T-helper 2 cell (primary cell): ENCODE measurements at places on chromosomes 16 and 17.

GRCh38 chr17:43092901-43093300 is 32.3 kb downstream of the BRCA1 start:
- DNase-seq, result no peak

DNA sequence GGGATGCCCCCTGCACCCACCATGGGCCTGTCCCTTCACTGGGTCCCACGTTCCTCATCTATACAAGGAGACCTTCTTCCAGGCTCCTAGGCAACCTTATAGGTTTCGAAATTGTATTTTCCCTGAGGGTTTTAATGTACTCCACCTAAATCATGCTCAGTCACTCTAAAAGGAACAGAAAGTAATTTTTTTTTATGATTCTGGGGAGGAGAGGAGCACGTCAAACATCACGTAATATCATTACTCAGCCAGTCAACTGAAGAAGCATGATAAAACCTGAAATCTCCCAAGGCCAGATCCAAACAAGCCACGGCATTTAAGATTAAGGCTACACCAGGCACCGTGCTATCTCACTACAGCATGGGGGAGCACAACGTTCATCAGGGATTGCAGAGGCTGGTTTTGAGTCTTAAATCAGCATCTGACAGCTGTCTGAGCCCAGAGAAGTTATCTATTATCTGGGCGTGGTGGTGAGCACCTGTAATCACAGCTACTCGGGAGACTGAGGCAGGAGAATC is 3.9 kb upstream of the TMEM114 start:
- no peak for DNase-seq

DNA sequence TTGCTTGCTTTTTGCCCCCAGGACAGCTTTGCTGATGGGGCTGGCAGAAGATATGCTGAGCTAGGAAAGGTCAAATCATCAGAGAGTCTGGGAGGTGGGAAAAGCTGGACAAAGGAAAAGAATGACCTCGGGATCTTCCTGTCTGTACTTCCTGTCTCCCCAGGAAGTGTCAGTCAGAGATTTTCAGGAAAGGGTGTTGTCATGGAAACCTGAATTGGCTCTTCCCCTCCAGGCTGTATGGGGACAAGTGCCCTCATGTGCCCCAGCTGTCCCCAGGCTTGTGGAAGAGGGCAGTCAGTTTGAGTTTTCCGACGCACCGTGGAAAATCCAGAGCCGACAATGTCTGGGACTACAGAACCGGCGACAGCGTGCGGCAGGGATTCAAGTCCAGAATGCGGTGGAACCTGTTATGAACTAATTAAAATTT is 122.7 kb upstream of the ZFHX3 start:
- DNase-seq, result no peak

- no peak for DNase-seq
Observed at GRCh38 chr17:60160829-60161501, 11.2 kb downstream of the CA4 start.

DNA sequence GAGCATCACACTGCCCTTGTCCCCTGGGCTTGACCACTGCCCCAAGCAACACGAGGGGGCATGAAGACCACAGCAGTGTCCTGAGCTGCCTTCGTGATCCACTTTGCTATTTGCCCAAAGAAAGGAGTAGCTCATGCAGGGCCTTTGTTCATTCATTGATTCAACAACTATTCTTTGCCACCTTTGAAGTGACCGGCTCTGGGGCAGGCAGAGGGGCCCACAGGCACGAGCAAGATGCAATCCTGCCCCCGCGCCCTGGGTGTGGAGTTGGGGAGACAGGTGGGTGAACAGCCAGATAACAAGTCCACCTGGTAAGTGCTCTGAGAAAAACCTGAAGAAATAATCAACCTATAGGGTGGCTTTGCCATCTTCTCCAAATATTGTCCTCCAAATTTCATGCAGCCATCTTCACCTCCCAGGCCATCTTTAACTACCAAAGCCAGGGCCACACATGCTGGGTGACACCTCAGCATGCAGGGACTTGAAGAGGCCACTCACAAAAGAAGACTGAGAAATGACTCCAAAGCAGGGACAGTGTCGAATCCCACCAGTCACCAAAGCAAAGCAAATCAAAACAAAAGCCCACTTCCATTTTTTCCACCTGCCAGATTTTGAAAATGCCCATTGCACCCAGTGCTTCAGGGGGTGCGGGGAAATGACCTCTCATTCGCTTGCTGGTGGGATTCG is 18.2 kb upstream of the RBFOX3 start:
- DNase-seq, result no peak

GRCh38 chr17:11644265-11645212 is 46.3 kb downstream of the DNAH9 start:
- DNase-seq, result no peak

GRCh38 chr16:86556576-86556975 is 1.5 kb upstream of the MTHFSD start:
- DNase-seq, result no peak

- no peak for DNase-seq
Observed at GRCh38 chr16:52611817-52612673, 65.1 kb upstream of the TOX3 start.
